ENCODE measurements at places on chromosomes 3 and 15. TPM values are rescaled to one million over a fixed set of nuclear protein-coding genes. Genes with fewer than 3 reads are reported as not detected.

CCK gene
- not detected for total RNA-seq

TTLL13 gene
- total RNA-seq, result 0.19 TPM

BMF gene
- 3.1 TPM for total RNA-seq

GRCh38 chr15:90620379-90621067 is 90.8 kb downstream of the CRTC3 start:
- H3K4me3 ChIP-seq, result no peak overlapping the region
- H3K36me3 ChIP-seq, result peaks cover 74% of the 10 kb centered on the region
- H3K4me1 ChIP-seq, result peaks cover 22% of the 10 kb centered on the region
- H3K27me3 ChIP-seq, result no peaks in the 10 kb centered on the region
- peak overlapping the region; percentile 50 for H3K27ac ChIP-seq

DNA sequence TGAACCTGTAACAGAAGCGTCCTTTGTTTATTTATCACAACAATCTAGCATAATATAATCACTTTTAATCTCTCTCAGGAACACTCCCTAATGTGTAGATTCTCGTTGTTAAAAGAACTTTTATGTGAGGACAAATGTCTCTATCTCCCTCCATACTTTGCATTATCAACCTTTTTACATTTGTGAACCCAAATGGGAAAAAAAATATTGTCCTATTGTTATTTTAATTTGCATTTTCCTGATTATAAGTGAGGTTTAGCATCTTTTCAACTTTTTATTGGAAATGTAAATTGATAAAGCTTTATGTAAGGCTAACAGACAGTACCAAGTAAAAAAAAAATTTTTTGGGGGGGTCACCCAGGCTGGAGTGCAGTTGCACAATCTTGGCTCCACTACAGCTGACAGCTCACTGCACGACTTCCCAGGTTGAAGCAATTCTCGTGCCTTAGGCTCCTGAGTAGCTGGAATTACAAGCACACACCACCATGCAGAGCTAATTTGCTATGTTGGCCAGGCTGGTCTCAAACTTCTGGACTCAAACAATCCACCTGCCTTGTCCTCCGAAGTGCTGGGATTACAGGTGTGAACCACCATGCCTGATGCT is 33.0 kb upstream of the DENND4A start:
- H3K4me1 ChIP-seq, result no peaks in the 10 kb centered on the region
- H3K4me3 ChIP-seq, result no peak overlapping the region
- no peaks in the 10 kb centered on the region for H3K36me3 ChIP-seq
- DNase-seq, result no peak
- H3K27me3 ChIP-seq, result no peaks in the 10 kb centered on the region
- no peak overlapping the region for H3K27ac ChIP-seq

DNA sequence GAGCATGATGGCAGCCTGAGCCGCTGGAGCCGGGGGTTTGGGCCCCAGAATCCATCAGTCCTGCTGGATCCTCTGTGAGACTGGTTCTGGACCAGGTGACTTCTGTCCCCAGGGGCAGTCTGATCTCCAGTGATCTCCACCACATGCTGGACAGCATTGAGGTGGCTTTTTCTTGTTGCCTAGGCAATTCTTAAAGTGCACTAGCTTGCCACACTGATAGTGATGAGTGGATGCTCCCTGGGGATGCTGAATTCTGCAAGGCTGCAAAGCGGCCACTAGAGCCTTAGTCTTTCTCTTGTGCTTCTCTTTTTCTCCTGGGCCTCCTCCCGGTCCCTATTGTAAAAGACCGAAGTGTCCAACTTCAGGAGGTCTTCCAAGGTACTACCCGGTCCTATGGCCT is 70.4 kb upstream of the ATP11B start:
- H3K4me3 ChIP-seq, result no peak overlapping the region
- H3K27ac ChIP-seq, result no peak overlapping the region
- no peak for DNase-seq
- H3K27me3 ChIP-seq, result peaks cover 24% of the 10 kb centered on the region
- H3K36me3 ChIP-seq, result no peaks in the 10 kb centered on the region

Measured in left ventricle myocardium inferior (tissue), 1 donor.